Stimulated activated CD8-positive, alpha-beta memory T cell treated with anti-CD3 and anti-CD28 coated beads, Interleukin-2, amount 100 ng/mL, for 1 hour (primary cell): ENCODE measurements at places on chromosomes 16 and 17.

DNA sequence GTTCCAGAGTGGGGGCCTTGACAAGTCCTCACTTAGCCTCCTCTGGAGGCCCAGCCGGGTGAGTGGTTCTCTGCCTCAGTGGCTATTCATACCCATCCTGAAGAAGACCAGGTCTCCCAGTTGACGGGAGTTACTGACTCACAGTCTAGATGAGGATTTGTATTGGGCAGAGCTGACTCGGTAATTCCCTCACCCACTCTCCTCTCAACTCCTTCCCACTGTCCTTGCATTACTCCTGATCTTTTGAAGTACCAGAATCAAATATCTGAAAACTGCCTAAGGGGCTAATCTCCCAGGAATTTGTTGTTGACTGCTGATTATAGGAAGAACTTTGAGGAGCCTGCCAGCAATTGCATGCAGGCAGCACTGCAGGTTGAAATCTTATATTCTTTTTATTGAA, 14.2 kb downstream of the SAP30BP start:
- no peak for DNase-seq

DNA sequence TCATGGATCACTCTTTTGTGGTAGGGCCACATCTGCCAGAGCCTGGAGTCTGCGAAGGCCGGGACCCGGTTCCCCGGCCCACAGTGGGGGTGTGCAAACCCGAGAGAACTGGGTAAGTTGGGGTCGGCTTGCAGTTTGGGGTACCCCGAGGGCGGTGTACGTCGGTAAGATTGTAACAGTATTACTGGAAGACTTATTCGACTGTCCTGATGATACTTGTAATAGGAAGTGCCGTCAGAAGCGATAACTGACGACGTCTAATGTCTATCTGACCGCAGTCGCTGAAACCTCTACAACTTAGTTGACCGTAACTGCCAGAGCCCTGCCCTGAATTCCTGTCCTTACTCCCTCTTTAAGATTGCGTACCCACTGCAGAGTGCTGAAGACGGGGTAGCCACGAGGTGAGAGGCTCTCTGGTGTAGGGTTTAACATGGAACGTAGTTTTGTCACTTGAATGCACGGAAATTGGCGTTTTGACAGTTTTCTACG, 24.0 kb downstream of the TRPV2 start:
- DNase-seq = no peak

GRCh38 chr17:74971842-74972106, 785 bp downstream of the HID1 start:
- DNase-seq = no peak

- DNase-seq = no peak
These were observed 8.9 kb downstream of the RHBDF2 start for GRCh38 chr17:76492123-76492988.

GRCh38 chr17:28268610-28269313, 50.2 kb upstream of the TMEM97 start:
- DNase-seq = no peak

DNA sequence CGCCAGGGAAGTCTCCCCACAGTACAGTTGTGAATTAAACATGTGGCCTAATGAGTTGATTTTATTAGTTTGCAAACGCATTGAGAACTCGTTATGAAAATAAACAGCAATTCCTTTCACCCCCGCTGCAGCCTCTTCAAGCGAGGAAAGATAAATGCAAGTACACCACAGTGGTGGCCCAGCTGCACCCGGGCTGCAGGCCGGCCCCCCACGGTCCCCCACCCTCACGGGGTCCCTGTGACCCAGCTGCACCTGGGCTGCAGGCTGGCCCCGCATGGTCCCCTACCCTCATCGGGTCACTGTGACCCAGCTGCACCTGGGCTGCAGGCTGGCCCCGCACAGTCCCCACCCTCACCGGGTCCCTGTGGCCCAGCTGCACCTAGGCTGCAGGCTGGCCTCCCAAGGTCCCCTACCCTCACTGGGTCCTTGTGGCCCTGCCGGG, 32.2 kb downstream of the SDK2 start:
- DNase-seq = no peak

DNA sequence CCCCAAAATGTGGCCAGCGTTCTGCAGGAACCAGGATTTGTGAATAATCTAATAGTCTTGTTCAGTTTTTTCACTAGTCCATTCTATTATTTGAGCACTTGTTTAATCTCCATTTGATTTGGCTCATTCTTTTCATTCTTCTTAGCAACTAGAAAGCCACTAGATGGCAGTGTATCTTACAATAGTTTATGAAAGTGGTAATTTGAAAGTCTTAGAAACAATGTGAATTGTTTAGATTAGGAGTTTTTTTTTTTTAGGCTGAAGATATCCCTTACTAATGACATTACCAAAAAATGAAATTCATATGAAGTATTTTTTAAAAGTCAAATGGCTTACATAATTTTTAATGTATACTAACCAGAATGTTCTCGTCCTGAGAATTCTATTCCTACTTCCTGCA, 6.7 kb downstream of the ERI2 start:
- no peak for DNase-seq

DNA sequence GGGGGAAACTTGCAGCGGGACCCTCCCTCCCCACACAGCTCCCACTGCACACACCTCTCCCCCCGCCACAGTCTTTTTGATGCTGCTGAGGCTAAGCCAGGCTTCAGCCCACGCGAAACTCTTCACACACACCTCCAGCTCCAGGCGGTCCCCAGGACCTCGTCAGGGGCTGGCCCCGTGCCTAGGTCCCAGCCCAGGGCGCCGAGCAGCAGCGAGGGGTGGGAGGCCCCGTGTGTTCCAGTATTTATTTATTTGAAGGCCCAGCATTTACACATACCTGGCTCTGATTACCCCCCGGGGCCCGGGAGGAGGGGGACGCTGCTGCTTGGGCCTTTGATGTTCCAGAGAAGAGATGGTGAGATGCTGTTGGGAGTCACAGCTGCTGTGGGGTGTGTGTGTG, 44.9 kb upstream of the DLX4 start:
- DNase-seq = no peak
